Upper lobe of left lung (tissue), 6 donors: ENCODE measurements at places on chromosomes 11 and 22. TPM values are rescaled to one million over a fixed set of nuclear protein-coding genes. Genes with fewer than 3 reads are reported as not detected.

GRCh38 chr11:90698238-90698637 is 475.4 kb upstream of the CHORDC1 start:
- H3K4me3 ChIP-seq = no peak overlapping the region
- no peak for DNase-seq
- H3K27ac ChIP-seq = no peak overlapping the region
- H3K27me3 ChIP-seq = no peaks in the 10 kb centered on the region
- H3K4me1 ChIP-seq = no peaks in the 10 kb centered on the region

DNA sequence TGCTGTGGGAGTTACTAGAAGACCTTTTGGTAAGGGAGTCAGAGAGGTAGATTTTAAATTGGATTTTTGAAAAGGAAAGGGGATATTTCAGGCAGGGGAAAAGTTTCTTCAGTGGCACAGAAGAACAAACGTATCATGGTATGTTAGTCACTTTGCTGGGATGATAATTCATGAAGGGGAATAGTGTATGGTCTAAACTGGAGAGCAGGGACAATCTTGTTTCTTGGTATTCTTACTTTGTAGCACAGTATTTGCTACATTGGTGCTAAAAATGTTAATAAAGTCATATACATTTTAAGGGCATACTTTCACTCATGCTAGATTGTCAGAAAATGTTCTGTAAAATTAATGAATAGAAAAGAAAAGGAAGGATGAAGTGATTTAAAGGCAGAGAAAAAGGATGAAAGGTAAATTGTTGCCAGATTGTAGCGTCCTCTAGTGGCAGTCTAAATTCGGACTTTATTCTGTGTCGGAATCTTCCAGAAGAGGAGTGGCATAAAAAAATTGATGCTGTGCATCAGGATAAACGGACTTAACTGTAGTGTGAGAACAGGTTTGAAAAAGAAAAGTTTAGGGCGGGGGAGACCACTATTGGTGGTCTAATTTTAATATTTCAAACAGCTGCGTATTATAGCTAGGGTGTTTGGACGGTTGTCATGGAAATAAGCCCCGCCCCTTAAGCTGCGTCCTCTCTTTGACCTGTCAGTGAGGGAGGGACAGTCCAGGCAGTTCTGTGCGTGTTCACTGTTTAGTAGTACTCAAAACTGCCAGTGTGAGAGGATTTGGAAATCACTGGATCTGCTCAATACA is at the start of gene BCO2:
BCO2 (plus strand) TSS at position 724 of the 810 bp plus-strand sequence. CDS start 90 bp downstream, outside the sequence.
- DNase-seq = peak; percentile 79
- no peaks in the 10 kb centered on the region for H3K27me3 ChIP-seq
- peak within 1 kb of the TSS; percentile 35 for H3K4me3 ChIP-seq
- H3K36me3 ChIP-seq = no peaks in the 10 kb centered on the region
- no peaks in the 10 kb centered on the region for H3K4me1 ChIP-seq

FXYD2 gene
- 0.39 TPM for total RNA-seq

- peaks cover 57% of the 10 kb centered on the region for H3K4me1 ChIP-seq
- no peaks in the 10 kb centered on the region for H3K27me3 ChIP-seq
- no peak overlapping the region for H3K27ac ChIP-seq
- H3K36me3 ChIP-seq = no peaks in the 10 kb centered on the region
Measured at GRCh38 chr11:68828155-68828931, 13.4 kb downstream of the CPT1A start.
